Frontal cortex (tissue), 4 donors: ENCODE measurements at places on chromosomes 2 and 18.

GRCh38 chr2:124970030-124970429 is 944.9 kb downstream of the CNTNAP5 start:
- DNase-seq, result no peak

- DNase-seq, result no peak
Measured at GRCh38 chr2:59177748-59178147, 936.6 kb upstream of the FANCL start.

DNA sequence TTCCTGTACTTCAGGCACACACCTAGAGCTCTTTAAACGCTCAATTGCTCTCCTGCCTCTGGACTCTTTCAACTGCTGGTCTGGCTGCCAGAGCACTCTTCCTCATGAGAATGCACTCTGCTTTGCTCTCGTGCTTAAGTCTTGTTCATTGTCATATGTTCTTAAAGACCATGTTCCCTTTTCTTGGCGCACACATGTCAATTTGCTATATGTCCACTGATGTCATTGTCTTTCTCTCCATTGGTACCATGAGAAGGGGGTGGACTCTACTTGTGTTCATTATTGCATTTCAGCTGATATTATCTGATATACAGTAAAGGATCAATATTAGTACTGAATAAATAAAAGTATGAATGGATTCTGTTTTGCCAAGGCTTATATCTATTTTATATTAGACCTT is 16.8 kb downstream of the SPHKAP start:
- no peak for DNase-seq

DNA sequence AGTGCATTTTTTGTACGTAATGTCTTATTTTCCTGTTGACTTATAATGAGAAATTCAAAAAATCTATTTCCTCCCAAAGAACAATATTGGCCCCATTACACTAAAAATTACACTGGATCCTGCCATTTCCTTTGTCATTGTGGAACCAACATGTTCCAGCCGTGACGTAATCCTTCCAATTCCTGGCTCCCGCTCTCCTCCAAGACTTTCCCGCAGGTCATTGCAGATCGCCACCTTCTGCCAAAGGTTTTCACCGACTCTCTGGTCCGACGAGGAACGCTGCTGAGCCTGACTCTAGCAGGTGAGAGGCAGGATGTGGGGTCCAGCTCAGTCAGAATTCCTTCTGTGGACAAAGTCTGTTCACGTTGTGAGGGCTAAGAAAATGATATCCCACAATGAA is 38.0 kb downstream of the PTGR3 start:
- no peak for DNase-seq

GRCh38 chr2:18740474-18740881 is 151.1 kb upstream of the NT5C1B start:
- no peak for DNase-seq

DNA sequence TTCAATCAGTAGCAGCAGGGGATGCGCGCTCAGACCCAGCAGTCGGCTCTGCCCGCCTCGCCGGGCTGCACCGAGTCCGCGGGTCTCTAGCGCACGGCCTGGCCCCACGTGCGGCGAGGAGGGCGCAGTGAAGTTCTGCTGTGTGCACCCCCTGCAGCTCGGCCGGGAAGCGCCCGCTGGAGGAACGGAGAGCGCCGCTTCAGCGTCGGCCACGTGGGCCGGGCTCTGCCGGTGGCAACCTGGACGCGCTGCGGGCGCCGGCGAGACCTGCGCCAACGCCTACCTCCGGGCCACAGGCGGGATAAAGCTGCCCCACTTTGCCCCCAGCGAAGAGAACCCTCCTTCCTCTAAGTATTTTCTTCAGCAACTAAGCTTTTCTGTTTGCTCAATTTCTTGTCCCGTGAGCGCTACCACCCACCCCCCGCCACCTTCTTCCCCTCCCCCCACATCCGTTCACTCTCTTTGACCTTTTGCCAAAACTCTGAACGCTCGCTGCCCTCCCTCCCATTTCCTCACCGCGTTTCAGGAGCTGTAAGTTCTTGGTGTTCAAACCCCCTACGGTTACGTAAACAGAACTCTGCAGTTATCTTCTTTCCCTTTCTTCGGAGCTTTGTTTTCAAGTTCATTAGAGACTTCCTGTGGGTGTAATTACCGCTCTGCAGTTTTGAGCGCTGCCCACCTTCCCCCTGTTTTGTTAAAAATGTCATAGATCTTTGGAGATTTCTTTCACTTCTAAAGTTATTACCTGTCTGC is 42.6 kb upstream of the EDAR start:
- DNase-seq, result peak; percentile 47

DNA sequence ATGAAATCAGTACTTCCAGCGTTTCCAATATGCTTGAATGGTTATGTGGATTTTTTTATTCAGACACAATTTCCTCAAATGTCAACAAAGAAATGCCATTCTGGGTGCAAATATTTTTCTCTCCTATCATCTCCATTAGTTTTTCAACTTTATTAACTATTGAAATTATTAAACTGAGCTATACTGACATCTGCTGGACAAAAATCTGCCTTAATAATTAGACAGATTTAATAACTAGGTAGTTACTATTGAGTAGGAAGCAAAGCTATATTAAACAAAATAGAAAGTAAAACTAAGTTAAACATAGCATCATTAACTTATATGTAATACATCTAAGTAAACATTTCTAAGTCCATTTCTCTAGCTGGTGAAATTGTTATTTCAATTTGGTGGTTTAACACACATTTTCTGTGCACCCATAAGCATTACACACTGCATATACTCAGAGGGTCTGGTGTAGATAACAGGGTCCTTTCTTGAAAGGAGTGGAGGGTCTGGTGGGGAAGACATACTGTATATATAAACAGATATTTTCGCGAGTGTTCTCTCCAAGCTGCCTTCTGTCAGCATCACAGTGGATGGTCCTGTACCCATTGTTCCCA is 77.0 kb downstream of the LANCL1 start:
- DNase-seq, result no peak

DNA sequence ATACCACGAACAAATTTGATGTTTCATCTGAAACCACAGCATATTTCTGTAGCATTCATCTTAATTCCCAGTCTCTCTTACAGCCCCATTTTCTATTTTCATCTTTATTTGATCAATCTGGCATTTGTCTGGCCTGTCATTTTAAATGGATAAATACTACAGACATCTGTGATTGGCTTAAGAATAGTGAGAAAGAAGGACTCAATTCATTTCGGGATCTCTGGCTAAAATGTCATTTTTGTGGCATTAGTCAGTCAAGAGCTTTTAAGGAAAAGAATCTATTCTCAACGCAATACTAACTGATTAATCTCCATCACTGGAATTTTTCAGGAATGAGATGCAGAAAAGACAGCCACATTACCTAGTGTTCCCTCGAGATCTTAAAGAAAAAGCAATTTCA is 585.9 kb downstream of the IRS1 start:
- DNase-seq, result no peak

DNA sequence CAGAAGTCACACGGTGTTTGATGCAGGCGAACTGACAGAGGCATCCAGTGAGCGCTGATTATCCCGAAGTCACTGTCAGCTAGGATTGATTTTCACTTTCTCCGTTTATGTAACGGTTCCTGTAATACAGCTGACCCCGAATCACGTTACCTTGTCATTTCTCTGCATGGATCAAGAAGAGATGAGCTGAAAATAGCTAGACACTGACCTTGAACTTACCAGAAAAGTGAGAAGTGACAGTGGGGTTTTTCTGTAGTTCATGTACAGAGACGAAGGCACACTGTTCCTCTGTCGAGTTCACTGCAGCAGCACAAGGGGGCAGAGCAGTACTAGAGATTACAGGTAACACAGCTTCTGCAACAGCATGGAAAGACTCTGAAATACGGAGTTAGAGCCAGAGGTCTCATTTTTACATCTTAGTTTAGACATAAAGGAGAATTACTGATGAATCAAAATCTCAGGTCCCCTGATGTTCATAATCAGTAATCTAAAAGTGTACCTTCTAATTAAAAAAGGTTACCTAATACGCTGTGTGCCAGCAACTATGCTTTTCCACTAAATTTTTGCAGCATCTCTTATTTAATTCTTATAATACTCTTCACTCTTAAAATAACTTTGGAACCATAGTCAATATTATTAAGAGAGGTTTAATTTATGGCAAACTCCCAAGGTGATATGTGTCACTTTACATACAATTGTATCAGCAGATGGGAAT is 33.1 kb downstream of the ARHGAP15 start:
- DNase-seq, result no peak

GRCh38 chr2:224395620-224396390 is 6.1 kb downstream of the FAM124B start:
- no peak for DNase-seq

DNA sequence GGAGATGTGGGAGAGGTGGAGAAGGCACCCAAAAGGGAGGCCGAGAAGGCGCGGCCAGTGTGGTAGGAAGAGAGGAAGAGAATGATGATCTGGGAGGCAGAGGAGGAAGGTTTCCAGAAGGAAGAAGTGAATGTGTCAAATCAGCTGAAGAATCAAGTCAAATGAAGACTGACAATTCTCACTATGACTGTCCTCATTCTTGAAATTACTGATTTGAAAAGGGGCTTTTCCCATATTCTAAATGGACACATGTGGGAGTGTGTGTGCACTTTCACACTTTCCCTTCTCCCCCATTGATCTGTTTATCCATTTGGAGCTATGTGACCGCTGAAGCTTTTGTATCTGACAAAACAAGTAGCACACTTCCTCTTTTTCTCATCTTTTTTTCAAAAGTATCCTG is 6.1 kb downstream of the AFF3 start:
- DNase-seq, result no peak

- DNase-seq, result no peak
Measured at GRCh38 chr2:150480241-150480640, 7.2 kb downstream of the RND3 start.

DNA sequence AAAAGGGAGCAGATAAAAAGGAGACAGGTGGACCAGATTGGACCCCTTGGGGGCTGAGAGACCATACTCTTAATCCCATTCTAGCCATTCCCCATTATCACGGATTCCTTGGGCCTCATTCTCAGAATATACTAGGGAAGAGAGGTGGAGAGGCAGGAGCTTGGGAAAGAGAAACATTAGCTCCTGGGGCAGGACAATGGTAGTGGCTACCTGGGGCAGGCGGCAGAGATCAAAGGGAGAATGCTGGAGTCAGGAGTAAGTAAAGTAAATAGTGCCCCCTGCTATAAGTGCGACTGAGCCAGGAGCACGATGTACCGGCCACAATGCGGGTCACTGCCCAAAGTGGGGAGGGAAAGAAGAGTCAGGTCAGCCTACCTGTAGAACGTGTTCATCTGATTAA is 20.4 kb upstream of the IHH start:
- DNase-seq, result no peak

DNA sequence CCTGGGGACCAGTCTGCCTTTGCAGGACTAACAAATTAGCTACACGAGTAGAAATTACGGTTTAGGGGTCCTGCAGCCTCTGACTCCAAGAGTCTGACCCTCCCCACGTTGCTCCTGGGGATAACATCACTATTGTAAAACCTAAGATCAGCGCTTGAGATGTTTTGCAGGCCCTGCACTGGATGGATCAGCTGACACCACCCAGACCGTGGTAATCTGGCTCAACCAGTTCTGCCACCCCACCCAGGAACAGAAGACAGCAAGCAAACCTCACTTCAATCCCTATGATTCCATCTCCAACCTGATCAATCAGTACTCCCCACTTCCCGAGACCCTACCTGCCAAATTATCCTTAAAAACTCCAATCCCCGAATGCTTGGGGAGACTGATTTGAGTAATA is 31.7 kb downstream of the NGEF start:
- no peak for DNase-seq

DNA sequence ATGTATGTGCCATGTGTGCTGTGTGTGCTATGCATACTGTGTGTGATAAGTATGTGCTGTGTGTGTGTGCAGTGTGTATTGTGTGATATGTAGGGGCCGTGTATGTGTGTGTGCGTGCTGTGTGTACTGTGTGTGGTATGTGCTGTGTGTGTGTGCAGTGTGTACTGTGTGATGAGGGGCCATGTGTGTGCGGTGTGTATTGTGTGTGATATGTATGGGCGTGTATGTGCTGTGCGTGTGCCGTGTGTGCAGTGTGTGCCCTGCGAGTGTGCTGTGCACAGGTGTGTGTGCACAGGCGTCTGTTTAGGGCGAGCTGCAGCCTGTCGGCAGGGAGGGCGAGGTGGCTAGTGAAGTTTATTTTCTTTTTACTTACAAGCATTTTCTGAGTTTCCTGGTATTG is 16.1 kb downstream of the SNORC start:
- no peak for DNase-seq

DNA sequence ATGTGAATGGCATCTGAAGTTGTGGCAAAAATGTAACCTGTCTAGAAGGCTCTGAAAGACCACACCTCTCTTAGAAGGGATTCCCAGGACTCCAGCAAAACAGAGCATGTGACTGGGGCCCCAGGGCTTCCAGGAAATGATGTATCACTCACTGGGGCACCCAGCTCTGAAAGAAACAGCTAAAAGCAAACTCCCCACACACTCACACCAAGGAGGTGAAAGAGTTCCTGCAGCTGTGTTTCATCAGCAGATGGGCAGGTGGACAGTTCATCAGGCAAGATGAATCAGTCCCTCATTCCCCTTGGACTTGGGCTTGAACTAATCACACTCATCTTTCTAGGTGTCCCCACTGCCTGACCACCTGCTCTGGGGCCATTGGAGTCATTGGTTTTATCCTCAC is 76.2 kb downstream of the CCBE1 start:
- no peak for DNase-seq

- no peak for DNase-seq
Measured at GRCh38 chr2:112836695-112837117, at the start of gene IL1B. Gene IL1B, minus strand, starts transcription at chr2:112836779. Its CDS starts 550 bp downstream, at chr2:112836229.

DNA sequence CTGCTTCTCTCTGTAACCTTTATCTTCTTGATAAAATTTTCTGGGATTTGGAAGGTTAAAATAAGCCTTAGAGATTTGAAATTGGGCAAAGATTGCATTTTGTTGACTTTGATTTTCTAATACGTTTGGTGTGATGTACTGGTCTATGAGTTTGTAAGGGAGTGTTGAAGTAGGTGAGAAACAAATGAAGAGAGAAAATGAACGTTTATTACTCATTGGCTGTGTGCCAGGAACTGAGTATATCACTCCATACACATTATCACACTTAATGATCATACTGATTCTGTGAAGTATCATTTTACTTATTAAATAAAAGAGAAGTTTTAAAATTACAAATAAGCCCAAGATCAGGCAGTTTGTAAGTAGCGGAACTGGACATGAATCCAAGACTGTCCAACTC is 795.1 kb upstream of the ZEB2 start:
- DNase-seq, result no peak

GRCh38 chr2:69453475-69454129 is 16.4 kb upstream of the NFU1 start:
- DNase-seq, result no peak

GRCh38 chr2:152602750-152603149 is 114.5 kb downstream of the PRPF40A start:
- no peak for DNase-seq

DNA sequence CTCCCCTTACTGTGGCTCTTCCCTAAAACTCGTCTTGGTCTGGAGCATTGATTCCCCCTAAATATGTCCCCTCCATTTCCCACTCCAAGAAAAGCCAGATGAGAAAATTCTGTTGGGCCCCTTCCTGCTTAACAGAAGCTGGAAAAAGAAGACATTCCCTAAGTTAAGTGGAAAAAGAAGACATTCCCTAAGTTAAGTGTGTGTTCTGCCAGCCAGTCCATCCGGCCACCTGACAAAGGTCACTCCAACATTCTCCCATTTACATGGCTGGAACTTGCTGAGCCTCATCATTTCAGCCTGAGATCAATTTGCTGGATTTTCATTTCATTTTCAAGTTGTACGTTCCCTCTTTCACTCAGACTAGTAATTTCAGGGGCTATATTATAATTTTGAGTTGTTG is 52.0 kb downstream of the LYPD1 start:
- DNase-seq, result no peak
